ENCODE measurements at places on chromosomes 4 and X. TPM values are rescaled to one million over a fixed set of nuclear protein-coding genes. Genes with fewer than 3 reads are reported as not detected.

The XAGE1A gene
- total RNA-seq = not detected

The GDPD2 gene
- not detected for total RNA-seq

The EDA gene
- total RNA-seq = 2.3 TPM

The TEX13C gene
- not detected for total RNA-seq

The EPGN gene
- 0.29 TPM for total RNA-seq

The FDCSP gene
- not detected for total RNA-seq

The PAGE1 gene
- total RNA-seq = not detected

The ADGRL3 gene
- not detected for total RNA-seq

The MTM1 gene
- total RNA-seq = 11.4 TPM

The AMER1 gene
- 2.9 TPM for total RNA-seq

The NSUN7 gene
- not detected for total RNA-seq

The DIAPH2 gene
- total RNA-seq = 73.7 TPM

The USP51 gene
- 1.7 TPM for total RNA-seq

The HTN3 gene
- total RNA-seq = not detected

The TBX22 gene
- not detected for total RNA-seq

The EMCN gene
- 158 TPM for total RNA-seq

The TXK gene
- 0.38 TPM for total RNA-seq

The TXLNG gene
- 6.5 TPM for total RNA-seq

The CTSO gene
- 5.6 TPM for total RNA-seq

The PNMA5 gene
- not detected for total RNA-seq

The ADAM29 gene
- not detected for total RNA-seq

The CHRDL1 gene
- total RNA-seq = not detected

The FNIP2 gene
- 18.2 TPM for total RNA-seq

The INTS6L gene
- 3.9 TPM for total RNA-seq

The ODAPH gene
- not detected for total RNA-seq

The DTHD1 gene
- total RNA-seq = not detected

The DMD gene
- total RNA-seq = 4.7 TPM

The CXorf65 gene
- not detected for total RNA-seq

The MAGEB17 gene
- not detected for total RNA-seq

The DOK7 gene
- not detected for total RNA-seq

The KCNE5 gene
- total RNA-seq = under 0.01 TPM

The STEEP1 gene
- 28.5 TPM for total RNA-seq

The CFAP47 gene
- not detected for total RNA-seq

The C4orf51 gene
- not detected for total RNA-seq

The POF1B gene
- total RNA-seq = 1.1 TPM

The TEX13B gene
- total RNA-seq = not detected

The ARMCX1 gene
- 23.8 TPM for total RNA-seq

The PASD1 gene
- not detected for total RNA-seq

The GSX2 gene
- not detected for total RNA-seq

The NIPAL1 gene
- 1.1 TPM for total RNA-seq

The ZNF711 gene
- 3.9 TPM for total RNA-seq

The CSAG1 gene
- not detected for total RNA-seq

The MEPE gene
- total RNA-seq = not detected
